ENCODE measurements at places on chromosomes 3 and 15.

DNA sequence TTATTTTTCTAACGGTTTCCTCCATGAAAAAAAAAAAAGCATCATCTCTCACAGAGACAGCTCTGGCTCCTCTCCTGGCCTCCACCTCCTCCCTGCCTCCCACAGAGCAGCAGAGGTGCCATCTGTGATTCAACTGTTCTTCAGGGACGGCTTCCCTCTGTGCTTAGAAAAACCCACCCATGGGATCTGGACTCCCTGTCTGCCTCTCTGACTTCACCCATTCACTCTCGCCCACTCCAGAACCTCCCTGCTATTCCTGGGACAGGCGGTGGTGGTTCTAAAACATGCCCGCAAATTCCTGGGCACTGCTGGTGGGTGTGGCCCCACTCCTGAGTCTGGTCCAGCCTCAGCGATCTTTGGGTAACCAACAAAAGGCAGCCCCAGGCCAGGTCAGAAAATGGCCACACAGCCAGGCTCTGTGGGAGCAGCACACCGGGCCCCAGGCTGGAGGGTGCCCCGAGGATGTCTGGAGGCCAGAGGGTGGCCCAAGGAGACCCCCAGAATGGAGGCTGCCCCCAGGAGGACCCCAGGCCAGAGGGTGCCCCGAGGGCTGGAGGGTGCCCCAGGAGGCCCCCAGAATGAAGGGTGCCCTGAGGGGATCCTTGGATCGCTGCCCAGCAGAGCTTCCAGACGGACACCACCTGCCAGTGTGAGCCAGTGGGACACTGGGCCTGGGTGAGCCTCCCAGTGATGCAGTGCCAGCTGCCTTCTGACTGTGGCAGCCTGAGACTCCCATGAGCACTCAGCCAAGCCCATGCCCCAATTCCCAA lies 2.6 kb upstream of the CHST13 start:
- no peak for DNase-seq

DNA sequence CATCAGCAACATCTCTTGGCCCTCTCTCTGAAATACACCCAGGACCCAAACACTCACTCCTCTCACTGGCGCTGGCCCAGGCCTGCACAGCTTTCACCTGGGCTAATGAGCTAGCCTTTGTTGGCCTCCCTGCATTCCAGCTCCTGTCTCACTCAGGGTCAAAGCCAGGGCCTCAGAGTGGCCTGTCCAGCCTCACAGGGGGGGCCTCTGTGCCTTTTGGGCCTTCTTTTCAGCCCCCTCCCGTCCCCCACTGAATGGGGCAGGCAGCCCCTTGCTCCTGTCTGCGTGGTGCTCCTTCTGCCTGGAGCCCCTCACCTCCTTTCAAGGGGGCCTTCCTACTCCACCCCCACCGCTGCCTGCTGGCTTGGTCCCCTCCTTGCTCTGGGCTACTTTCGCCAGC lies 59.0 kb upstream of the PRR23E start:
- DNase-seq = no peak

- no peak for DNase-seq
Observed at GRCh38 chr3:178703268-178703975, 167.2 kb downstream of the KCNMB2 start.

DNA sequence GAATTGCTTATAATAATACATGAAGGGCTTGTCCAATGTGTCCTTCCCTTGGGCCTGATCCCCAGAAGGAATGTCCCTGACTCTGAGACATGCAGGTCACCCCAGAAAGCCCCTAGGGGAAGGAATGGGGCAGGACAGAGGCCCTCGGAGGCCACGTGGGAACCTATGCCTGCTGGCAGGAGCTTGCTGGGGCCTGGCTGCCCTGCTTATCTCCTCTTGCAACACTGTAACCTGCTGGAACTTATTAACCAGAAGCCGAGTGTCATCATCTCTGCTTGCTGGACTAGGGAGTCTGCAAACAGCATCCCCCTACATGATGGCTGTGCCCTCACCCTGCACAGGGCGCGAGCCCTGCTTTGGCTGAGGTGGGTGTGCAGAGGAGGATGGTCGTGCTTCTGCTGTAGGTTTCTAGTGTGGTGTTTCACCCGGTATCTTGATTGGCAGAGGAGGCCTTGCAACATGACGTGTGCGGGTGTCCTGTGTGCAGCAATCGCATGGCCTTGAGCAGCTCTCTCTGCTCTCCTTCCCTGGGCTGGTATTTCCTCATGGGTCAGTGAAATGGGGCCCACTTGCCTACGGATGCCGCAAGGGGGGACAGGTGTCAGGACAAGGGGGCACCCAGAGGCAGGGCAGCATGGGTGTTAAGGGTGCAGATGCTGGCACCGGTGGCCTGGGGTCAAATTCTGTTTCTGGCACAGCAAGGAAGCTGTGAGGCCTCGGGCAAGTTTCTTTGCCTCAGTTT lies 5.0 kb downstream of the CHST13 start:
- DNase-seq = no peak

GRCh38 chr3:110248666-110249065 lies 823.0 kb upstream of the NECTIN3 start:
- no peak for DNase-seq

DNA sequence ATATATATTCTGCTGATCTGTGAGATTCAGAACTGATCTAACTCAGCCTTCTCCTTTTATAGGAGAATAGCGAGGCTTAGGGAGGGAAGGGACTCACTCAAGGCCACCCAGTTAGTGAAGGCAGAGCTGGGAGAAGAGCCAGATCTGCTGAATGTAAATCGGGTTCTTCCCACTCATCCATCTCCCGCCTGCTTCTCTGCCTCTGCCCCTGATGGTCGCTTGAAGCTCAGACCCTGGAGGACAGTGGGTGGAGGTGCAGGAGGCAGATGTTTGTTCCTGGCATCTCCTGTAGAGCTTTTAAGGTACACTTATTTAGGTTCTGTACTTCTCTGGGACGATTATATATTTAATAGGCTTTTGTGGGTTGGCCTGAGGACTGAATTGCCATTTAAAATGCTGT lies 4.3 kb downstream of the PDIA5 start:
- no peak for DNase-seq
